ENCODE measurements at places on chromosomes 3 and 15. TPM values are rescaled to one million over a fixed set of nuclear protein-coding genes. Genes with fewer than 3 reads are reported as not detected.

DNA sequence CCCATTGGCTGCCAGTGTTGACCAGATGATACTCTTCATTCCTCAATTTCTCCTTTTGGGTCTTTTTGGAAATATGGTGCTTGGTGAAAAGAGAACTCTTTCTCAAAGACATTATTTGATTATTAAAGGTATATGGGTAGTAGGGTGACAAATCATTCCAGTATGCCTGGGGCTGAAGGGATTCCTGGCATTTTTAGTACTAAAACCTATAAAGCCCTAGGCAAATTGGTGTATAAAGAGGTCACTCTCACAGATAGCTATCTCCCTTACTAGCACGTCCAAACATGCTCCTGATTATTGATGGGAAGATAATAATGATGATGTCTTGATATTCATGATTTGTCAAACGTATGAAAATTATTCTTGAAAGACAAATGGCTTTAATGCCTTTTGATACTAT lies 1.1 kb downstream of the GABRR3 start:
- no peak for DNase-seq

GRCh38 chr3:178393824-178394223 lies 142.4 kb upstream of the KCNMB2 start:
- DNase-seq, result no peak

GRCh38 chr15:96264801-96265515 lies 65.5 kb upstream of the NR2F2 start:
- DNase-seq, result no peak

DNA sequence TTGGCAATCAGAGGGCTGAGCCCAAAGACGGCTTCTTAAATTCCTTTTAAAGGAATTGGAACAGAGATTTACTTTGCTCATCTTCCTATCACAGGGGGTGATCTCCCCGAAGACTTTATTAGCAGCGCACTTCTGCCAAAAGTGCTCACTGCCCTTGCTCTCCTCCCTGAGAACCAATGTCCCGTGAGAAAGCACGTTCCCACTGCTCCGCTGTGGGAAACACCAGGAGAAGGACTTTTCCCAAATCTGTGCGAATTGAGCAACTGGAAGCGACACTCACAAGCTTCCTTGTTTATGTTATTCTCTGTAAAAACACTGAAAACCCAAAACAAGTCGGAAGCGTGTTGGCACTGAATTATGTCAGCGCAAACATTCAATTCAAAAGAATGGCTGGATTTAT lies 670.8 kb upstream of the NR2F2 start:
- DNase-seq, result no peak

- no peak for DNase-seq
Observed at GRCh38 chr3:55902221-55902900, 415.3 kb upstream of the WNT5A start.

DNA sequence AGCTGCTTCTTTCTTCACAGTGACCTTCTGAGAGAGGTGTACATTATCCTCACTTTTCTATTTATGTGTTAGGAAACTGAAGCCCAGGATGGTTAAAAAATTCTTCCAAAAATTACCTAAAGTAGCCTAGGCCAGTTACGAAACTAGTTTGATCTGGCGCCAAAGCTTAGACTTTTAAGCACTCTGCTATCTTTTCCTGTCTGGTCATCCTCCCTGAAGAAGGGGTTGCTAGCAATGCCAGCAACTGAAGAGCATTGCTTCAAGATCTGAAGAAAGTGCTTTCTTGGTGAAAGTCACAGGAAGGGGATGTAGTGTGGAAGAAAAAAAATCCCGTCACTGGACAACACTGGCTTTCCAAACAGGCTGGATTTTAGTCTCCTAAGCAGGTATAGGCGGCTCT lies 618.8 kb upstream of the GRM7 start:
- no peak for DNase-seq

DNA sequence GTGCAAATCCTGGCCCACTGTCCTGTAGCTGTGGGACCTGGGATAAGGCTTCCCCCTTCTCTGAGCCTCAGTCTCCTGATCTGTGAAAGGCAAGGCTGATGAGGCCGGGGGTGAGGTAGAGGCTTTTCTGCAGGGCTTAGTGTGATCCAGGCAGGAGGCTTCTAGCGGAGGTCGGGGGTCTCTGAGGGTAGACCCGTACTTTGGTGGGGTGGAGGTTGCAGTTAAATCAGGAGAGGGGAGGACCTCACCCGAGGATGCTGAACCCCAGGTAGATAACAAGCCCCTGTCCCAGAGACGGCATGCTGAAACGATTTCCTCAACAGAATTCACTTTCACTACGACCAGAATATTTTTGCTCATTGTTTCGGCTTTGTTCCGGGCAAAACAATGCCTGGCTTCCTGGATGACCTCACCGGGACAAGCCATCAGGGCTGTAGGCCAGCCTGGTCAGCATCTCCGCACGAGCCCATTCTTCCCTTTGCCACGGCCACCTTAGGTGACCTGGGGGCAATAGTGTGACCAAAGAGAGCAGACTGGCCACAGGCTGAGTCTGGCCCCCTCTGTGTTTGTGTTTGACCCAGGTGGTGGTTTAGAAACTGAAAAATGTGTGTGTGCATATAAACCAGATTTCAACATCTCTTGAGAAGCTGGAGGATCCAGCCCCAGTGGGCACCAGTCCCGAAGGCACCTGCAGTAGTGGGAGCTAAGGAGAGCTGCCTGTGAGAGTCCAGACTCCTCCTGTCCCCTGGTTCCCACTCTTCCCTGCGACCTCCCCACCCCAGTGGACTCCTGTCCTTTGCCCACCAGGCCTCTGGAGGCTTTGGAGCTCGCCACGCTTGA lies 33.0 kb downstream of the SLC6A6 start:
- DNase-seq, result no peak

DNA sequence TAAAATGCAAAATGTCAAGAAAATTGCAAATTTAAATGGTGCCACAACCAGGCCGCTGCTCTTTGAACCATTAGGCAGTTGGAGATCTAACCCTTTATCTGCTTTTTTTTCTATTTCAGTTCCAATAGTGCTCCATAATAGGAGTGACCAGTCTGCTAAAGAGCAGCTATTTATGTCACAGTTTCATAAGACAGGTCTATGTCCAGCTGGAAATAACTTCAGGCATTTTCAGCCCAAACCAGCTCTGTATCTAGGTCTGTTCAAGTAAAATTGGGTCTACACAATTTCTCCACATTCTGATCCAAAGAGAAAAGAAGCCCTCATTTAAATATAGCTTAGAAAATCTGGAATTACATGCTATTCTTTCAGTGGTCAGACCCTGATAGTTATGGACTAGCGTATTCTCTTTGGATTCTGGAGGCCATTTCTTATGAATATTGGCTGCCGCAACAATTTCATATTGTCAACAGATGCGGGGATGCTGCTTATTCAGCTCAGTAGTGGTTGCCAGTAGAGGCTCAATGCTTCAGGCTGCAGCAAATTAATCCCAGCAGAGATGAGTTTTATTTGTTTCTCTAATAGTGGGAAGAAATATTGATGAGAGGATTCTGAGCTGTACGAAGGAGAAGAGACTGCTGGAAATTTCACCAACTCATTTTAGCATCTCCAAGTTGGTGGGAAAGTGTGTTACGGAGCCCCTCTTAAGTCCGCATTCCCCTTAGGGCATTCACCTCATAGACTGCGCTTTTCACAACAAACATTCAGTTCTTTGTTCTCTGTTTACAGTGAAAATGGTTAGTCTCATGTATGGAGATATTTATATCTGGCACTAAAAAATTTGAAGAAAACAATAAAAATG lies 887.0 kb downstream of the ROBO1 start:
- no peak for DNase-seq

Gene OXNAD1
- total RNA-seq, result 11.4 TPM

Gene SLC9C1
- total RNA-seq, result not detected

Gene LDHAL6B
- not detected for total RNA-seq

Data from tibial nerve (tissue), 4 donors.